ENCODE measurements at places on chromosomes 13 and 19.

DNA sequence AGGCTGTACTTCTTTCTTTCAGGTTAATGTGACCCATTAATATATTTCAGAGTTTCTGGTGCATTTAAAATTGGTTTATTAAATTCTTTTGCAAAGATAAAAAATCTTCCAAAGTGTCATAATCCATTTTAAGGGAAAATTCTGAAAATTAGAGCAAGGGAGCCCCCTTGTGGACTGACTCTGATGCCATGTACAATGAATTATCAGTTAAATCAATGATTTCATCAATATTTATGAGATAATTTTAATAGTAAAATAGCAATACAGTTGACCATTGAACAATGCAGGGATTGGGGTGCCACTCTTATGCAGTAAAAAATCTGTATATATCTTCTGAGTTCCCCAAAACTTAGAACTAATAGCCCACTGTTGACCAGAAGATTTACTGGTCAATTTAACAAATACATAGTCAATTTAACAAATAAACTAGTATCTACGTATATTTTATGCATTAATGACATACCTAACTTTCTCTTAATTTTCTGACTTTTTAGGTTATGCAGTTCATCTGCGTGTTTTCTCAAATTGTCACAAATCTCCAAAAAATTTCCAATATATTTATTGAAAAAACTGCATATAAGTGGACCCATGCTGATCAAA lies 479.1 kb upstream of the MIR17HG start:
- DNase-seq = no peak

DNA sequence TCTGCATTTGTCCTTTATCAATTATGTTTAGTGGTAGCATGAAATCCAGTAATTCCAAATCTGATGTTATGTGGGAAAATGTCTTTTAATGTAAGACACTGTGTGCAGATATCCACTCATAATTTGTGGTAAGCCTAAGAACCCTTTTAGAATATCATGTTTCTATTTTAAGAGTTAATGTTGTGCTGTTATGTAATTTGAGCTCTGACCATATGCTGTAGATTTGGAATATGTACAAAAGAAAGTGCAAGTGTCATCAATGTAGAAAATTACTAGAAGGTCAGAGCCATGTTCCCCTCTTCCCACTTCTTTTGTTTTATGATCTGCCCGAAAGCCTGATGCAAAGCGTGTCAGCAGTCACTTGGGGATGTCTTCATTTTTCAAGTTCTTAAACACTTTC lies 44.5 kb downstream of the SCEL start:
- DNase-seq = no peak

GRCh38 chr13:28678809-28679208 lies 19.9 kb downstream of the POMP start:
- no peak for DNase-seq

GRCh38 chr13:44903574-44903985 lies 85.7 kb downstream of the NUFIP1 start:
- DNase-seq = no peak

DNA sequence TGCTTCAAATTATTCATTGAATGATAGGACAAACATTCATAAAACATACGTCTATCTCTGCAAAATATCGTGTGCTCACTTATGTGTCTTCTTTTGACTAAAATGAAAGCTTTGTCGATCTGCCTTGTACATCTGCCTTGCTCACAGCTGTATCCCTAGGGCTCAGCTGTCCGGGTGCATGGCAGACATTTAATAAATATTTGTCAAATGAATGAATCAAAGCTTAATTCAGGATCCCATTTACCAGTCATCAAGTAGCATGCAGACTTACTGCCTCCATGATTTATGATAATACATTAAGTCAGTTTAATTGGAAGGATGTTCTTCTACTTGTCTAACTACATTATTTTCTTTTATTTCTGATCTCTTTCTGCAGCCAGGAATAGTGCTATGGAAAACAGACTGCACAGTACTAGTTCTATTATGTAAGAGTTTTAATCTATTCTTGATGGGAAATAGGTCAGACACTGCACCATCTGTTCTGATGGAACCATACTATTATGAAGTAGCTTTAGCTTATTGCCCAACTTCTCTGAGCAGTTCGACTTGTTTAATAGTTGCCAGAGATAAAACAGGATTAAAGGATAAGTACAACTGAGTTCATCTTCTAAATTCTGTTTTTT lies 13.2 kb downstream of the SLC46A3 start:
- no peak for DNase-seq

DNA sequence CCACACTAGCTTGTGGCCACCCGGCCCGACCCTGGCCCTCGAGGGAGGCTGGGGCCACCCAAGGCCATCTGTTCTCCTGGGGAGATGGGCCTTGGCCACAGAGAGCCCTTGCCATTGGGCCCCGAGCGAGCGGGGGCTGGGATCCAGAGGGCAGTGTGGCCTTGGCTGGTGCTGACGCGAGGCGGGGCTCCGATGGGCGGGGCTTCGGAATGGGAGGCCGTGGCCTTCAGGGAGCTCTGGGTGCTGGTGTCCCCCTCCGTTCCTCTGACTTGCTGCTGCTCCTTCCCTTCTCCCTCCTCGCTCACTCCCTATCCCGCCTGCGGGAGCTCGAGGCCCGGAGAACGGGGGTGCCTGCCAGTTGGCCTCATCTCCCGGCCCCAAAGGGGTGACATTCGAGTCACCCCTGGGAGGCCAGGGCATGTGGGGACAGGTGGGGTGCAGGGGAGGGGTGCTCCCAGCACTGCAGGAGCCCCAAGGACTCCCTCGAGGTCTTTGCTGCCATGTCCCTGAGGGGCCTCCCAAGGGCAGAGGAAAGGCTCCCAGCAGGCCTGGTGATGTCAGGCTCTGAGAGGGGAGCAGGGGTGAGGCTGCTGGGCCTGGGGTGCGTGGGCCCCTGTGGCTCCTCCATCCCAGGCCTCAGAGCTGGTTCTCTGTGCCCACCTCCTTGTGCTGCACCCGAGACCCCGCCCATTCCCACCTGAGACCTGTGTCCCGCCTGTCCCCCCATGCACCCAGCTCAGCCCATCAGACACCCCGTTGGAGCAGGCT lies 4.2 kb downstream of the NCLN start:
- DNase-seq = no peak

- no peak for DNase-seq
Measured at GRCh38 chr13:40671956-40672764, 5.7 kb upstream of the FOXO1 start.

- DNase-seq = no peak
Measured at GRCh38 chr19:15673176-15673654, 328 bp downstream of the CYP4F12 start.

- no peak for DNase-seq
Measured at GRCh38 chr19:18202778-18203407, 949 bp downstream of the RAB3A start.

DNA sequence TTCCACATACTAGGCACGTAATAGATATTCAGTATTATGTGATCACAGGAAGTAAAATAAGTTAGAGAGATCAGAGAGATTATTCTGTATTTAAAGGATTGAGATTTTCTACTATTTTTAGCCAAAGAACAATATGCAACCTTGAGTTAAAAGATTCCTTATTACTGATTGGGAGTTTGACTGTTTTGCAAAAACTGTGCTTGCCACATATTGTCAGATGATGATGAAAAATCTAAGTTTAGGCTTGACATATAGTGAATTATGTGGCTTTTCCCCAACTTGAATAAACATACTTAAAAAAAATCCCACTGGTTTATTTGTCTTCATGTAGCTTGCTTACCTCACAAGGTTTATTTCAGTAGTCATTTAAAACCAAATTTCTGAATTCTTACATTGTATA lies 194.4 kb downstream of the KCNRG start:
- no peak for DNase-seq

- DNase-seq = no peak
Measured at GRCh38 chr13:102172406-102172805, 229.4 kb downstream of the FGF14 start.

- DNase-seq = peak; percentile 48
Measured at GRCh38 chr19:12723641-12724426, at the start of gene TNPO2. Gene TNPO2, minus strand, starts transcription at chr19:12723932. Its CDS starts 2,955 bp downstream, at chr19:12720977.

DNA sequence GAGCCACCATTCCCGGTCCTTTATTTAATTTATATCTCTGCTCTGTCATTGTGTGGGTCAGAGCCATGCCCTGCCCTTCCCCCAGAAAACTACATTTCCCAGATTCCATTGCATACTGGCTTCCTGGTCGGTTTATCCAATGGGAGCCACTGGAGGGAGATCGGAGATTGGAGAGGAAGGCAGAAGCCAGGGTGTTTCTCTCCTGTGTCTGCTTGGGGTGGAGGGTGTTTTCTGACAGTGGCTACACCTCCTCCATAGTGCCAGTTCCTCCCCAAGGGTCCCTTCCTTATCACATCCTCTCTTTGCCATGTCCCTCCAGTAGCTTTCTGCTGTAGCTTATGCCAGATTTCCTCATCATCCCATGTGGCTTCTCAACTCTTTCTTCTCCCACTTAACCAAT lies 19.0 kb downstream of the OLFM2 start:
- DNase-seq = no peak

DNA sequence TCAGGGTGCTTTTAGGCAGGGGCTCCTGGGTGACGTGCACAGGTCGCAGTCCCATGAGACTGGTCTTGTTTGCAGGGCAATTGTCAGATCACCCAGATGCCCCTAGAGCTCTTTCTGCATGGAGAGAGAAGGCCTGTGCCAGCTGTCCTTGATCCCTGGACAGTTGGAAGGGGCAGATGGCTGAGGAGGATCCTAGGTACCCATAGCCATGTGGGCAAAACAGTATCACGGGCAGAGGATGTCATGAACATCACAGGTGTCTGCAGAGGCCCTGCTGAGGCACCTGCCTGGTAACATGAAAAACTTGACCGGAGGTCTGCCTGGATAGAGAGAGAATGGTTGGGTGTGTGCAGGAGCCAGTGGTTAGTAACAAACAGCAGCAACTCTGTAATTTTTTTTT lies 99.3 kb downstream of the ZNF536 start:
- DNase-seq = no peak

- DNase-seq = no peak
Measured at GRCh38 chr19:4979211-4979807, 10.4 kb downstream of the KDM4B start.

- no peak for DNase-seq
Measured at GRCh38 chr13:51360489-51360888, 21.0 kb downstream of the SERPINE3 start.

DNA sequence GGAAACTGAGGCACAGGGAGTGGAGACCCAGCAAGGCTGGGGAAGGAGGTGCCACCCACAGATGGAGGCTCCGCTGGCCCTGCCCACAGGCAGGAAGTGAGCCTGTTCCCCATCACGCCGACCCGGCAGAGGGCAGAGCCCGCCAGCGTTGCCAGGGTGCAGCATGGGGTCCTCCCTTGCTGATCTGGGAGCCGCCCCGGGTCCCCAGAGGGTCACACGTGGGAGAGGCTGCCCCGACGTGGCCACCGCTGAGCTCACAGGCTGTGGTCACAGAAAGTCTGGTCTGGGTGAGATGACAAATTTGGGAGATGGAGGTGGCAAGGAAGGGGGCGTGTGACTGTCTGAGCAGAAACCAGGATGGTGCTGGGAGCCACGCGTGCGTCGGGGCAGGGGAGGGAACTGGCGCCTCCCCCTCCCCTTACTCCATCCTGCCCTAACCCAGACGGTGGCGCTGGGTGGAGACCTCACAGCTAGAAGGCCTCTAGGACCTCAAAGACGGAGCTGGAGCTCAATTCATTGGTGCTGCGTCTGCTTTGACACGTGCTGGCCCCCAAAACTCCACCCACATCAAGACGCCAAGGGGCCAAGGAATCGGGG lies 7.7 kb downstream of the MEX3D start:
- DNase-seq = no peak

GRCh38 chr13:110743687-110744086 lies 30.2 kb downstream of the ING1 start:
- no peak for DNase-seq

GRCh38 chr19:31880283-31880682 lies 465.1 kb upstream of the ZNF507 start:
- no peak for DNase-seq

- no peak for DNase-seq
Measured at GRCh38 chr13:20294497-20294896, 62.4 kb upstream of the GJB6 start.

- no peak for DNase-seq
Measured at GRCh38 chr19:29858000-29858596, 46.3 kb downstream of the CCNE1 start.

GRCh38 chr13:24922387-24922744 lies 158.4 kb downstream of the RNF17 start:
- DNase-seq = no peak

GRCh38 chr13:48485432-48485831 lies 47.4 kb downstream of the RCBTB2 start:
- no peak for DNase-seq

DNA sequence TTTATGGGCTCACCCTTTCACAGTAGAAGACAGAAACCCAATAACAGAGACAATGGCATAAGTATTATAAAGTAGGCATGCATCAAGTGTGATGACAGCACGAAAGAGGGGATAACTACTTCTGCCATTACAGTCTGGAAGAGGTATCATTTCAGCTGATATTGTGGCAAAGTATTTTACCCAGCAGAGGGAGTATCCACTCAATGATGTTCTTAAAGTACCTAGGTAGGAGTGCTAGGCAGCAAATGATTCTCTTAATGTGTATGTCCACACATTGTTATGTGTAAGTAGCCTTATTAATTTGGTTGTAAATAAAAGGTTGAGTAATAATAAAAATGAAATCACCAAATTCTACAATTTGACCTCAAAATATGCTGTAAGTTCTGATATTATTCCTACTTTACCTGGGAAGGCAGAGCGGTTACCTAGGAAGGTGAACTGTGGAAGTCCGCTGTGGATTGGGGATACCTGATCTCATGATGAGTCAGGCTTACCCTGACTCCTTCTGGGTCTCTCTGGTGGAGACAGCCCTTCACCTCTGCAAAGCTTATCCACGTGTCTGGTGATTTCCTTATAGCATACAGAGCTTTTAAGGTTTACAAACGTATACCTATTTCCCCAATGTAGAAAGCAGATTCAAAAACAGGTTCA lies 4.1 kb upstream of the UBAC2 start:
- no peak for DNase-seq

DNA sequence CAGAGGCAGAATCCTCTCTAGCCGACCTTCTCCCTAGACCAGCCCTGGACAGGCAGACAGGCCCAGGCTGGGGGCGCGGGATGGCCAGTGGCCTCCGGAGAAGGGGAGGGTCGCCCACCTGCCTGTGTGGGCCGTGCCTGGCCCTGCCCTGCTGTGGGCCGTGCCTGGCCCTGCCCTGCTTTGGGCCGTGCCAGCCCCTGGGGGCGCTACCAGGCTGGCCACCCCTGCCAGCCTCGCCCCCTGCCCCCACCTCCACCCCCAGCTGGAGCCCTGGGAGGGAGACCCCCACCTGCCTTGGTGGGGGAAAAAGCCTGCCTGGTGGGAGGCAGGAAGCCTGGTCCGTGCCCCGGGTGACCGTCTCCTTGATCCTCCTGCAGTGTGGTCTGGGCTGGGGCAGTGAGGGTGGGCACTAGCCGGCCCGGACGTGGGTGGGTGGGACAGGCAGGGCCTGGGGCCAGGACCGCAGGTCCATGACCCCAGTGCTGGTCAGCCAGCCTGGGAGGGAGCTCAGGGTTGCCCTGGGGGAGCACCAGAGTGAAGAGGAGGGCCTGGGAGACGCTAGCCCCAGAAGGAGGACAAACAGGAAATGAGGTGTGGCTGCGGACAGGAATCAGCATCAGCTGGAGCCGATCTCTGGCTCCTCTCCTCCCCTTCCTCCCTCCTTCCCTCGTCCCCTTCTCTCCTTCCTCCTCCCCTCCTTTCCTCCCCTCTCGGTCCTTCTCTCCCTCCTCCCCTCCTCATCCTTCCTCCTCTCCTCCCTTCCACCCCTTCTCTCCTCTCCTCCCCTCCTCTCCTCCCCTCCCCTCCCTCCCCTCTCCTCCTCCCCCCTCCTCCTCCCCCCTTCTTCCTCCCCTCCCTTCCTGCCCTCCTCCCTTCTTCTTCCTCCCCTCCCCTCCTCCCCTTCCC lies 5.1 kb upstream of the MKNK2 start:
- no peak for DNase-seq

GRCh38 chr13:90768116-90768515 lies 579.4 kb upstream of the MIR17HG start:
- DNase-seq = no peak
